ENCODE measurements at places on chromosomes 7 and 10. TPM values are rescaled to one million over a fixed set of nuclear protein-coding genes. Genes with fewer than 3 reads are reported as not detected.

DNA sequence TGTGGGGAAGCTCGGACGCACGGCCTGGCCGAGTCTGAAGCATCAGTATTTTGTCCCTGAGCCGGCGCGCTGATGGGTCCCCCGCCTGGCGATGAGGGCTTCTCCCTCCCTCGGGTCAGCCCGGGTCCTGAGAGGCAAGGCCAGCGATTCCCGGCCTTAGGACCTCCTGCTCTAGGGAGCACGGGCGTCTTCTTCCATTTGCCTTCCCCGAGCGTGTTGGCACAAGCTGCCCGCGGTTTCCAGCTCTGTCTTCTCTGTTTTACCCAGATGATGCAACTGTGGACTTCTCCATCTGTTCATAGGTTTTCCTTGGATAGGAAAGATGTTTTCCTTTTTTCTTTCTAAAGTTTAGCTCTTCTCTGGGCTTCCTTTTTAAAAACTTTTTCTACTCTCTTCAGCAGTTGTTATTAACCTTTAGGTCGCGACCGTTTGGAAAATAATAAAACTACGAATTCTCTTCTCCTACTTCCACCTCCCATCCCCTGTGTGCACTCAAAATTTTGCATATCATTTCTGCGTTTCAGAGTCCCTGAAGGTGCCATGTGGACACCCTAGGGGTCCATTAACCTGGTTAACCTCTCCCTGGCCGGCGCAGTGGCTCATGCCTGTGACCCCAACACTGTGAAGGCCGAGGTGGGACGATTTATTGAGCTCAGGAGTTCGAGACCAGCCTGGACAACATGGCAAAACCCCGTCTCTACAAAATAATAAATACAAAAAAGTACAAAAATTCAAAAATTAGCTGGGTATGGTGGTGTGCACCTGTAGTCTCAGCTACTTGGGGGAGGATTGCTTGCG, 1.4 kb upstream of the SLC25A28 start:
- no peaks in the 10 kb centered on the region for H3K27me3 ChIP-seq
- H3K27ac ChIP-seq, result peak overlapping the region; percentile 95
- DNase-seq, result no peak
- no peaks in the 10 kb centered on the region for H3K36me3 ChIP-seq
- peak overlapping the region; percentile 79 for H3K4me3 ChIP-seq
- H3K4me1 ChIP-seq, result peaks cover 39% of the 10 kb centered on the region

DNA sequence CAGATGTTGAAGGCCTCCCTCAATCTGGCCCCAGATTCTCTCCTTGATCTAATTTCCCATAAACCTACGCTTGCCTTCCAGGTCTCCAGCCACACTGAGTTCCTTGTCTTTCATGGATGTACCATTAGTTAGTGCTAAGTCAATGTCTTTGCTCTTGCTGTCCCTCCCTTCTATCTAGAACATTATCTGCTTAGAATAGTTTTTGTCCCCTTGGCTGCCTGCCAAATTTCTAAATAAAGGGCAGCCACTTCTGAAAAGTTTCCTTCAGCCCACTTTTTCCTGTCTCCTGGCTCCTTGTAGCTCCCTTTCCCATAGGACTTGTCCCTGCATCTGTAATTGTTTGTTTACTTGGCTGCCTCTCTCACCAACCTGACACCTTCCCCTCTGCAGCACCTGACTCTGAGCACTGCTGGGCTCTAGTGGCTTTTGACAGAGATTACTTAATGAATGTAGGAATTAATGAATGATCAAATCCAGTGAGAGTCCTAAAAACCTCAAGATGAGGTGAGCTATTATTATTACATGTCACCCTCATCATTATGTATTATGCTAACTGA, 58.3 kb downstream of the CXCL12 start:
- no peak overlapping the region for H3K27ac ChIP-seq
- no peak for DNase-seq
- no peaks in the 10 kb centered on the region for H3K27me3 ChIP-seq
- H3K4me1 ChIP-seq, result peaks cover 16% of the 10 kb centered on the region

DNA sequence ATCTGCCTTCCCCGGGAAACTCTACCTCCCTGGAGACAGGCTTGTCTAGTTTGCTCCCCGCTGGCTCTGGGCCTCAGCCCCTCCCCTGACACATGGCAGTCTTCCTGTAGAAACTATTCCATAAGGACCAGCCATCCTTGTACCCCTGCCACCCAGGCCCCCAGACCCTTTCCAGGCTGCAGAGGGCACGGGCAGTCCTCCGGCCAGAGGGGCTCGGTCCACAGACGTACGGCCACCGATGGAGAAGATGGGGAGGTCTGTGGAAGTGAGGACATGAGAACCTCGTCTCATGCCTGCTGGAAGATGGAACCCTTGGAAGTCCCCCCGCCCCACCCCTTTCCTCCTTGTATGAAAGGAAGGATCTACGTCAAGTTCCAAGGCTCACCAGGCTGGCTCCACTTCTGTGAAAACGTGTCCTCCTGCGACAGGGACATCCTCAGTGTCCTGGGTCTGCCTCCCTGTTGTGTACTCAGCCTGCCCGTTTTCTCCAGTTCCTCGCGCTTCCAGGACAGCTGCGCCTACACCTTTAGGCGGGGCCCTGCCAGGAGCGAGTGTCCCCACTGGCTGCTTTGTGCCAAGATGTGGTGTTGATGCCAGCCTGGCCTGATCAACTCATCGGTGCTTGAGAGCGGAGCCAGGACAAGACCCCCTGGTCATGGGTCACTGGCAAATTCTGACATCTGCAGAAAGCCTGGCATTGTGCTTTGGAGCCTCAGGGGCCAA, 414.9 kb downstream of the GLRX3 start:
- H3K4me1 ChIP-seq, result no peaks in the 10 kb centered on the region
- H3K27ac ChIP-seq, result no peak overlapping the region
- no peak overlapping the region for H3K4me3 ChIP-seq
- no peaks in the 10 kb centered on the region for H3K36me3 ChIP-seq
- peaks cover 3% of the 10 kb centered on the region for H3K27me3 ChIP-seq
- no peak for DNase-seq

- no peaks in the 10 kb centered on the region for H3K36me3 ChIP-seq
- H3K27ac ChIP-seq, result no peak overlapping the region
- no peak for DNase-seq
- H3K27me3 ChIP-seq, result no peaks in the 10 kb centered on the region
Measured at GRCh38 chr7:81301815-81302214, 383.0 kb upstream of the SEMA3C start.

GRCh38 chr10:108336836-108337235, 1172.3 kb upstream of the SORCS1 start:
- H3K27me3 ChIP-seq, result no peaks in the 10 kb centered on the region
- H3K27ac ChIP-seq, result no peak overlapping the region
- no peak for DNase-seq
- no peaks in the 10 kb centered on the region for H3K4me1 ChIP-seq
- no peak overlapping the region for H3K4me3 ChIP-seq

DNA sequence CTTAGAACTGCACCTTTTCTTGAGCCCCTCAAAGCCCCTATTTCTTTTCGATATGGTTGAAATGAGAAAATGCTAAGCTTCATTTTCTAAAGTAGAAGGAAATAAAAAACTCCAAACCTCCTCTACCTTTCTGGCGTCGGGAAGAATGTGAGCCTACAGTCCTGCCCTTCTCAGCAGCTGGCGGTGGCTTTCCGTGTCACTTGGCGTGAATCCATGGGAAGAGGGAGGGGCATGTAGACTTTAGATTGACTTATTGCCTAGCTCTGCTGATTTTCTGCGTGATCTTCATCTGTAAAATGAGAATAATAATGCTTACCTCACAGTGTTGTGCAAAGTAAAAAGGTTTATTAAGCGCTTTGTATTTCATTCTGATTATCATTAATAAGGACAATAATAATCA, 35.0 kb downstream of the PRR15 start:
- H3K27ac ChIP-seq, result no peak overlapping the region
- DNase-seq, result no peak
- H3K36me3 ChIP-seq, result no peaks in the 10 kb centered on the region
- no peaks in the 10 kb centered on the region for H3K27me3 ChIP-seq
- no peak overlapping the region for H3K4me3 ChIP-seq

- no peaks in the 10 kb centered on the region for H3K4me1 ChIP-seq
- no peak overlapping the region for H3K27ac ChIP-seq
- no peaks in the 10 kb centered on the region for H3K27me3 ChIP-seq
- H3K36me3 ChIP-seq, result no peaks in the 10 kb centered on the region
Measured at GRCh38 chr10:53430127-53430891, 657.7 kb upstream of the MBL2 start.

- DNase-seq, result peak; percentile 91
- H3K27ac ChIP-seq, result peak overlapping the region; percentile 54
- peaks cover 66% of the 10 kb centered on the region for H3K4me1 ChIP-seq
- no peaks in the 10 kb centered on the region for H3K36me3 ChIP-seq
- no peaks in the 10 kb centered on the region for H3K27me3 ChIP-seq
- no peak overlapping the region for H3K4me3 ChIP-seq
Measured at GRCh38 chr10:17673471-17674061, 29.6 kb downstream of the STAM start.

DNA sequence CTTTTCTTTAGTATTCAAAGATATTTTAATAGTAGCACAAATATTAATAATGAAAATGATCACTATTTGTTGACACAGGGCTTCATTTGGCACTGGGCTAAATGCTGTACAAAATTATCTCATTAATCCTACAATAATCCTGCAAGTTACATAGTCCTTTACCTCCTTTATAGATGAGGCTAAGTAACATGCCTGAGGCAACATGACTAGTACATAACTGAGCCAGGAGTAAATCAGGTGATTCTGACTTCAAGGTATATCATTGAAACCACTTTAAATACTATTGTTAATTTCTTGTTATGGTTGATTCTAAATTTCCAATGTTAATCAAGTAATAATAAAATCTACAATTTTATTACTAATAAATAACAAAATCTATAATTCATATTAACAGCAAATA, 39.8 kb downstream of the SEM1 start:
- peaks cover 1% of the 10 kb centered on the region for H3K36me3 ChIP-seq
- H3K27me3 ChIP-seq, result no peaks in the 10 kb centered on the region
- no peak overlapping the region for H3K27ac ChIP-seq
- no peak overlapping the region for H3K4me3 ChIP-seq

DNA sequence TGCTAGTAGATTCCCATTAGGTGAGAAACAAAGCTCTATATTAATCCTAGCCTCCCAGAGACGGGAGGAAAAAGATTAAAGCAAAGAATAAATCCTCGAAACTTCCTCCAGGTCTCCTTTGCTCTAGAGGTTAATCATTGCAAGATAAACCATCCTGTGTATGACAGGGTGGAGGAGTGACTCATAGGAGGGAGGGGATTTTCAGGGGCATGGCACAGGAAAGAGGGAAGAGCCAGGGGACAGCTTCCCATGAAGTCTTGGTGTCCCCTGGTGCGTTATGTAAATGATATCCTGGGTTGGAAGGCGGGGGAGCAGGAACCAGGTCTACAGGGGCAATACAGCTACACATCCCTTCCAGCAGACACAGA, 780 bp downstream of the CYP3A5 start:
- peak; percentile 83 for DNase-seq
- no peak overlapping the region for H3K4me3 ChIP-seq

- H3K27ac ChIP-seq, result peak overlapping the region; percentile 90
- no peaks in the 10 kb centered on the region for H3K36me3 ChIP-seq
- peaks cover 29% of the 10 kb centered on the region for H3K4me1 ChIP-seq
- DNase-seq, result peak; percentile 65
- 0 out of 3 replicates have a peak, but pooled peaks cover 5% of the 10 kb centered on the region for H3K27me3 ChIP-seq
Measured at GRCh38 chr7:74452748-74453321, 871 bp upstream of the GTF2IRD1 start.

GRCh38 chr10:98411768-98412167, 3.2 kb downstream of the PYROXD2 start:
- H3K27me3 ChIP-seq, result no peaks in the 10 kb centered on the region
- no peak overlapping the region for H3K4me3 ChIP-seq
- peaks cover 18% of the 10 kb centered on the region for H3K4me1 ChIP-seq
- H3K27ac ChIP-seq, result no peak overlapping the region
- no peak for DNase-seq
- H3K36me3 ChIP-seq, result no peaks in the 10 kb centered on the region

DNA sequence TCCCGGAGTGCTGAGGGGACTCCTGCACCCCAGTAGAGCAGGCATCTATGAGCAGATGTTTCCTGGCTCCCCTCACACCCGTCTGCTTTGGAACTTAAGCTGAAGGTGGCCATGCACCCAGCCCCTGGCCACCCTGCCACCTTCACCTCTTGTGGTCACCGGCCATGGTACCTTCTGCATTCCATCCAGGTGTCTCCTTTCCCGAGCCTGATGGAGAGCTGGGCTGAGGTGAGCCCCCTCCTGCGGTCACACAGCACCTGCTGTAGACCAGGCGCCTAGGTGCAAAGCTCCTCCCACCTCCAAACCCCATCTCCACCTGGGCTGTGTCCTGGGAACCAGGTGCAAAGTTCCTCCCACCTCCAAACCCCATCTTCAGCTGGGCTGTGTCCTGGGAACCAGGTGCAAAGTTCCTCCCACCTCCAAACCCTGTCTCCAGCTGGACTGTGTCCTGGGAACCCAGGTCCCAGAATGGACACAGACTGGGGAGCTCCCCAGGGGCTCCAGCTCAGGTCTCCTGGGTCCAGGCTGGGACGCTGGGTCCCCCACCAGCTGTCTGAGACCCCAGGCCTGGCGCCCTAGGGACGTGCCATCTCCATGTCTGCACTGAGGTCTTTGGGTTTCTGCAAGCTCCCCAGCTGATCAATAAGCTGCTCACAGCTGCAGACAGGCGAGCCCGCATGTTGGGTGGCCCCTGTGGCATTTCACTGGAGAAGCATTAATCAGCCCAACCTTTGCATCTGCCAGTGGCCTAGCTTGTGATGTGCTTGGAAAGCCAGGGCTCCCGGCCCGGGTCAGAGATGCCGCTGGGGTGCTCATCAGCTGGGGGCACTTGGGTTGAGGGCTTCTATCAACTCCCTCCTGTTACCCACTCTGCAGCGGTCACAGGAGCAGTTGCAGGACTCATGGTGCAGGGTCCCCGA, 61.2 kb upstream of the INPP5A start:
- H3K36me3 ChIP-seq, result no peaks in the 10 kb centered on the region
- DNase-seq, result no peak
- peaks cover 53% of the 10 kb centered on the region for H3K27me3 ChIP-seq

DNA sequence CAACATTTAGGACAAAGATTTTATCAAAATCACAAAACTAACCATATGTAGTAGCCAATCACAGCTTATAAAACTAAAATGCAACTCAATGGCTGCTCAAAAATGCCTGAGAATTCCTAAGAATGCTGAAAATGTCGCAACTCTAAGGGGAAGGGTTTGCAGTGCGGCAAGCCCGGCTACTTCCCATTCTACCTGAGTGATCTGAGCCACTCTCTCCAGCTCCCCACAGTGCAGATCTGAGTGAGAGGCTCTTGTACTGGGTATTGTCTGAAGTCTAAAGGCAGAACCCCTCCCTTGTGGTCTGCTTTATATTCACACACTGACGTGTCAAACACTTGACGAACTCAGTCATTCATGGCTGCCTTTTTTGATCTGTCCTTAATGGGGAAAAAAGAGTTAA, 28.9 kb downstream of the RAB11FIP2 start:
- no peaks in the 10 kb centered on the region for H3K27me3 ChIP-seq
- no peak overlapping the region for H3K27ac ChIP-seq
- H3K36me3 ChIP-seq, result no peaks in the 10 kb centered on the region
- DNase-seq, result no peak

The POLR2J2 gene
- 0.22 TPM for total RNA-seq

The AGAP3 gene
- 24.9 TPM for total RNA-seq

The SEC61A2 gene
- 4.5 TPM for total RNA-seq

The LRRN3 gene
- total RNA-seq, result not detected

The TCTN3 gene
- total RNA-seq, result 42.2 TPM
